NT2/D1 (cell line): ENCODE measurements at places on chromosomes 6 and 20.

DNA sequence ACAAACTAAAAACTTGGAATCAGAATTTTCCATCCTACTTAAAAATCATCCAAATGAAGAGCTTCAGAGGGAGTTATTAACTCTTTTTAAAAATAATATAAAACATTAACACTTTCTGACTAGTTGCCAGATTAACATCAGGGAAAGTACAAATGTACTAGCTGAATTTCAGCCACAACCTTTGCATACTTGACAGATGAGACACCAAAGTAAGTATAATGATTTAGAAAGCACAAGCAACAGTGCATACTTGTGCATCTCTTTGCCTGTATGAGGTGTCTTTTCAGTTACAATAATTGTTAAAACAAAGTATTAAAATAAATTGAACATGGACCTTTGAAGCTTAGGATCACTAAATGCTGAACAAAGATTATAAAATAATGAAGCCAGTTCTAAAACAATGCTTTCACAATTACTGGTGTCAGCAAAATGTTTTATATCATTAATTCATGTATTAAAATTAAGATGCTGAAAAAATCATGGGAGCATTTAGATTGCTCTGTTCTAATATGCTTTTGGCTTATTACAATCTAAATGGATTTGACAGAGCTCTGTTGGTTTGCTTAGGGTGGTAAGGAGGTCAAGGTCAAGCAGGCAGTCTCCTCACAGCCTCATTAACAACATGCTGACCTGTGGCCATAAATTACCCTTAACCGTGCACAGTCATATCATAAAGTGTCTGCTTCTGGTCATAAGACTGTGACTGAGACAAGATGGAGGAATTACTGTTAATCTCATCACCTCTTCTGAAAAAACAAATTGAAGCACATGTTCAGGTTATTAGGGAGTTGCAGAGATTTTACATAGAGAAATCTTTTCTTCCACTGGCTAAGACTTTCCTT is 15.1 kb downstream of the RNF217 start:
- DNase-seq: no peak

- no peak for DNase-seq
These were observed 11.2 kb downstream of the ZCCHC3 start for GRCh38 chr20:308427-309038.

DNA sequence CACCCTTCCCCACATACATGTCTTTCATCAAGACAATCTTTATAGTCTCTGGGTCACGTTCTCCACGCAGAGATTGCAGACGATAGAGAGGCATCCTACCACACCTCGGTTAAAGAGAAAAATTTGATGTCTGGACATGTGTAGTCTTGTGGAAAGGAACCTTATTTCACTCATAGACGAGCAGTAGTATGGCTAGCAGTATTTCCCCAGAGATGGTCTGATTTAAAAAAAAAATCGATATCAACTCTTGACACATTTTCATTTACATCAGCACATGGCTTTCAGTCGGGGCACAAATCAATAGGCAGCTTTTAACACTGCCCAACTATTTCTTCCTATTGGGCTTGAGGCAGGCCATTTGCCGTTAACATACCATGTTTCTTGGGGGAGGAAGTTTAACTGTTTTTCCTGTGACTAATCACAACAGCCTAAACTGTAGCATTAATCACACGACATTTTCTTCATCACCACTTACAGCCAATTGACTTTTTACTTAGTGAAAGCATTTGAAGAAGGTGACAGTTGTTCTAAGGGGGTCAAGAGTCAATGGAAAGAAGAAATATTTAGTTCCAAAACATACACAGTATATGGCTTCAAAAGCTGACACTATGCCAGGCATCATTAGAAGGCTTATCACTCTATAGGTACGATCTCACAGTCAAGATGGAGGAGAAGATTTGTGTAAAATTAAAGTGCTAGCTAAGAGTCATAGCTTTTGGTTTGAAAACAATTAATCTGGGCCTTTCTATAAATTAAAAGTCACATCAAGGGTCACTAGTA is 129.5 kb upstream of the HDAC2 start:
- DNase-seq: no peak

GRCh38 chr6:88105741-88106340 is 58.2 kb downstream of the SPACA1 start:
- no peak for DNase-seq

GRCh38 chr20:63054103-63054474 is 47.3 kb upstream of the BHLHE23 start:
- DNase-seq: no peak

DNA sequence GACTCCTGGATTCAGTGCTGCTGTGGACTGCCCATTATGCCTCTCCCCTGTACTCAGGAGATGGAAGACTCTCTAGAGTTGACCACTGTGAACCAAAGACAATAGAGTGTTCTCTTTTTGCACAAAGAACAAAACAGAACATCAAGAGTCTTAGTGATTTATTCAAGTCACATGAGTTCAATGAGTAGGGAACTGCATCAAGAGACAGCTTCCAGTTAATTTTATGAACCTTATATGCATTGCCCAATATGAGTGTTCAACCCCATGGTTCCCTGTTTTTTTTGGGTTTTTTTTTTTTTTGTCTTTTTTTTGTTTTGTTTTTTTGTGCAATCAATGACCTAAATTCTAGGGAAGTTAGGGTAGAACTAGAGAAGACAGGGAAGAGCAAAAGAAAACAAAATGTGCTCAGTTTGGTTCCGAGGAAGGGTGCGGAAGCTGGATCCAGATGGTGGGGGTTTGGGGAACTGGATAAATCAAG is 224.3 kb downstream of the MAFB start:
- no peak for DNase-seq

DNA sequence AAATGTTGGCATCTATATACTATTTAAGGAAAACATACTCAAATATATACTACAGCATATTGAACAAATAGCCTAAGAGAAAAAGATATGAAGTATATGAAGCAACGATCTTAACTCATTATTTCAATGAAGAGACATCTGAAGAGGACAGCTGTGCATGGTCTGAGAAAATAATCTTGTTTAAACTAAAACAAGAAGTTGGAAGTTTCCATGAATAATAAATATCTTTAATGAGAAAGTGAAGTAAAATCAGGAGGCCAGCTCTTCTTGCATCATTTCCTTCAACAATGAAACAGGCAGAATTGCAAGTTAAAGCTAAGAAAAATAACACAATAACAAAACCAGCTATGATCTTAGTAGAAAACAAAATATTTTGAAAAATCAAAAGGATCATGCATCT is 1265.4 kb upstream of the MAP3K7 start:
- no peak for DNase-seq

GRCh38 chr6:87756858-87757257 is 54.8 kb upstream of the AKIRIN2 start:
- no peak for DNase-seq

DNA sequence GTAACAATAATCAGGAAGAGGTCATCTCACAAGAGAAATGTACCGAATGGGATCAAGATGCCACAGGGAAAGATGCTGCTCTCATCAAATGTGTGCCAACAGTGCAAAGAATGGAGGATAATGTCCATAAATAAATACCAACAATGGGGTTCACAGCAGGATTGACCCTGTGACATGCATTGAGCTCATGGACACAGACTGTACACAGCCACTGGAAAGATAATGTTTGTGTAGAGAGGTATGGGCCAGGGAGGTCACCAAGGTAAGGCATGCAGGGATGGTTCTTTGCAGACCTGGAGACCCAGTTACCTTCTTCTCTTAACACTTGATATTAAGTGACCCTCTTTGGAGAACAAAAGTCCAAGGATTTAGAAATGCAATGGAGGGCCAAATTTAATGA is 1.5 kb downstream of the AGPAT1 start:
- no peak for DNase-seq

DNA sequence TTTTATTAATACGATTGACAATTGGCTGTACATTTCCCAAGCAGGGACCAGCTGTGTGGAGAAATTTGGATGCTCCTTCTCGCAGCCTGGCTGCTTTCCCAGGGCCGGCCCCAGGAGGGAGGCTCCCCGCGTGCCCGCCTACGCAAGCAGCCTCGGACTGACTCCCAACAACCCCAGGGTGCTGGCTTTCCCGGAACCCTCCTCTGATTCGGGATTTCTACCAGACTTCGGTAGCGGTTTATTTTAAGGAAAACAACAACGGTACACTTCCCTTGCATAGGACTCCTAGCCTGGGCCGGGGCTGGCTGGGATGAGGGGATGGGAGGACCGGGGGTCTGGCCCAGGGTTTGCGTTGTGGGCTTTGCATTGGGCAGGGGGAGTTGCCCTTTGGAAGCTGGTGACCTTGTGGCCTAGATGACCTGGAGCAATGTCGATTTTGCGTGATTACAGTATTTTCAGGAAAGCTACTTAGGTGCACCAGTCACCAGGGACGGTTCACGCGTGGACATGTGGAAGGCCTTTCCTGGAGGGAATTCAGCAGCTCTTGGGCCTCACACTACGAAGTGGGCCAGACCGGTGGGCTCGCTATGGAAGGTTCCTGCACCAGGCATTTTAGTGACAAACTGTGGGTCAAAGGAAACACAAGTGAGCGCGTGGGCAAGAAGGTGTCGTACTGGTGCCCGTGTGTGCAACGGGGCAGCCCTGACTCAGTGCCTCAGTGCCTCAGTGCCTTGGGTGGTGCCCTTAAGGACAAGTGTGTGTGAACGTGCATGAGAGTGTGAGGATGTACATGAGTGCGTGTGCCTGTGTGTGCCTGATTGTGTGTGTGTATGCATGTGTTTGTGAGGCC is 20.7 kb upstream of the PHACTR3 start:
- DNase-seq: no peak

DNA sequence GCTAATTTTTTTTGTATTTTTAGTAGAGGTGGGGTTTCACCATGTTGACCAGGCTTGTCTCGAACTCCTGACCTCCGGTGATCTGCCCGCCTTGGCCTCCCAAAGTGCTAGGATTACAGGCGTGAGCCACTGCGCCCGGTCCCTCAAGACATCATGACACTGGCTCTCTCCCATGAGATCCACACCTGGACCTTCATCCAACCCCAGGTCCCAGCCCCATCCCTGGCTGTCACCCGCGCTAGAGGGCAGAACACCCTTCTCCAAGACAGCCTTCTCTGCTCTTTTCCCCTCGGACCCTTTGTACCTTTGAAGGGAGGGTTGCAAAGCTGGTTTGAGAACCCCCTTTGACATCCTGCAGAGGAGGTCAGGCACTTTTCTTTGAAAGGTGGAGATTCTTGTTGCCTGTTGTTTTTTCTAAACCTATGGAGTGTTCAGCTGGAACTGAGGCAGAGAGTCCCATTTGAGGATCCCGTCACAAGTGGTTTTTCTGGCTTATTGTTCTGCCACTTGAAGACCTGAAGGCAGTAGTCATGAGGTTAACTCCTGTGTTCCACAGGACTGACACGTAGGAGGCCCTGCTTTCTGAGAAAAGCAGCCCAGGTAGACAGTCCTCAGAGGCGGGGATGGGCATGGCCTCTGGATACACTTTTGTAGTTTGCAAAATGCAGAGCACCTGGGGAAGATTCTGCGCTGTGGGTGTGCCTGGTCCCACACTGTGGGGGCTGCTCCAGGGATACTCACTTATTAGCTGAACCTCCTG is 171.1 kb upstream of the SNX9 start:
- DNase-seq: no peak

DNA sequence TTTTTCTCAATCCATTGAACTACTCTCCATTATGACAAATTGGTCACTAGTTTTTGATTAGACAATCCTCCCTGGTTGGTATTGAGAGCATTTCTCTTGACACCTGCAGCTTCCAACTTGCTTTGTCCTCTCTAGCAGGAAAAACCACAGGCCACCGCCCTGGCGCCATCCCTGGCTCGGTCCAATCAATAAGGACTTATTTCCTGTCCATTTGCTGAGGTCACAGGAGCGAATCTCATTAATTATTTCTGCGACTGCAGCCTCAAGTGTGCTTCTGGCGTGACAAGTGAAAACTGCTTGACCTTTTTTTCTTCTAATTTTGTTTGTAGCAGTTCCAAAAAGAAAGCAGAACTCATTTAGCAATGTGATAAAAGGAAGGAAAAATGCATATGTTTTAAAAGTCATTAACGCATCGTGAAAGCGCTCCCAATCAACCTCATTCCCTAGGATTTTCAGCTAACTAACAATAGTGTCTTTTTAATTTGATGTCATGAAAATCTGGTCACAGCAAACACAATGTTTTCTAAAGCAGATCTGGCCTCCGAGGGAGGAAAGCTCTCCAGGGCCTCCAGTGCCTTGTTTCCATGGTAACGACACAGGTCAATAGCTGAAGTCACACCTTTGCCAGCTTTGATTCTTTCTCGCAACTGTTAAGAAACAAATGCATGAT is 39.0 kb upstream of the BEND3 start:
- DNase-seq: peak; percentile 61

GRCh38 chr6:9028086-9028485 is 592.7 kb upstream of the SLC35B3 start:
- DNase-seq: no peak

- DNase-seq: no peak
These were observed 8.1 kb downstream of the PRL start for GRCh38 chr6:22288721-22289120.

GRCh38 chr20:41161886-41162285 is 24.5 kb downstream of the PLCG1 start:
- DNase-seq: no peak

DNA sequence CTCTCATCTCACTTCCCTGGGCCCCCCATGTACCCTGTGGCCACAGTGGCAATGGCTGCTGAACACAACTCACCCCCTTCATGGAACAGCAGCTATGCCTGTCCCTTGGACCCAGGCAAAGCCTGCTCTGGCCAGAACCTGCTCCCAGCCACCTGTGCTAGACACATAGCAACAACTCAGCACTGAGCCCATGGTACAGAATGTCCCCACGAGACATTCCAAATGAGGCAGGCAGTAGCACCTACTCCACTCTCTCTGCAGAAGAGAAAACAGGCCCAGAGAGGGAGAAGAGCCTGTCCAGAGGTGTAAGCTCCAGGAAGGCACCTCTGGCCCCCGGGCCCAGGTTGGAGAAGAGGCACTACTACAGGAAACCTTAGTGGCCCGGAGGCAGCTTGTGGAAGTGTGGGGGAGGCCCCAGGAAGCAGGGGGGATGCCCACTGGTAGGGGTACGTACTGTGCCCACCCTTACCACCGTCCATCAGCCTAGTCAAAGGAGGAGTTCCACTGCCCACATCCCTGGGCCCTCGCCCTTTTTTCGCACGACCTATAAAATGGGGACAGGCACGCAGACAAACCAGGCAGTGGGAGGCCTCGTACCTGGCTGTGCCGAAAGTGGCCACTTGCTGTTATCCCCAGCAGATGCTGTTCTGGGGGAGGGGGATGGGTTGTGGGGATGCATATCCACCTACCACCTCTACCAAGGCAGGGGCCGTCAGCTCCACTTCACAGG is 97.2 kb downstream of the ASXL1 start:
- DNase-seq: no peak

DNA sequence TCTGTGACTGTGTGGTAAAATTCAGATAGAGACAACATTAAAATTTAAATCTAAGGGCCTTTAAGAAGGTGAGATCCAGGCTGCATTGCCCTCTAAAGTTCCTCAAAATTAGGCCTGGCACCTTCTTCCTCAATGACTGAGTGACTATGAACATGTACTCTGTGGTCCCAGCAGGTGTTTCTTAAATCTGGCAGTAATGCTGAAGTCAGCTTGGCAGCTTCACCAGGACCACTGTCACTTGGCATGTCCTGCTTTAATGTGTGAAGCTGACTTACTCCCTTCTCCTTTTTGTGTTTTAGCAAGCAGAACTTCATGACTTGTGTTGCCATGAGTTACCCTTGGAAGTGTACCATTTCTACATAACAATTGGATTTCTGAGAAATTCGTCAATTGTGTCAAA is 141.7 kb downstream of the NKAIN2 start:
- DNase-seq: no peak

- no peak for DNase-seq
These were observed 36.0 kb downstream of the TGM6 start for GRCh38 chr20:2416541-2417212.
